Esophagus mucosa (tissue), 1 donor: ENCODE measurements at places on chromosomes 11 and 22.
A peak's percentile ranks its signal among the peaks of the same experiment; 100 is the strongest.

GRCh38 chr11:116862185-116862584 is 24.8 kb upstream of the APOA1 start:
- no peak for ATAC-seq

GRCh38 chr22:30212363-30212995 is 34.1 kb downstream of the LIF start:
- ATAC-seq: peak; percentile 94

DNA sequence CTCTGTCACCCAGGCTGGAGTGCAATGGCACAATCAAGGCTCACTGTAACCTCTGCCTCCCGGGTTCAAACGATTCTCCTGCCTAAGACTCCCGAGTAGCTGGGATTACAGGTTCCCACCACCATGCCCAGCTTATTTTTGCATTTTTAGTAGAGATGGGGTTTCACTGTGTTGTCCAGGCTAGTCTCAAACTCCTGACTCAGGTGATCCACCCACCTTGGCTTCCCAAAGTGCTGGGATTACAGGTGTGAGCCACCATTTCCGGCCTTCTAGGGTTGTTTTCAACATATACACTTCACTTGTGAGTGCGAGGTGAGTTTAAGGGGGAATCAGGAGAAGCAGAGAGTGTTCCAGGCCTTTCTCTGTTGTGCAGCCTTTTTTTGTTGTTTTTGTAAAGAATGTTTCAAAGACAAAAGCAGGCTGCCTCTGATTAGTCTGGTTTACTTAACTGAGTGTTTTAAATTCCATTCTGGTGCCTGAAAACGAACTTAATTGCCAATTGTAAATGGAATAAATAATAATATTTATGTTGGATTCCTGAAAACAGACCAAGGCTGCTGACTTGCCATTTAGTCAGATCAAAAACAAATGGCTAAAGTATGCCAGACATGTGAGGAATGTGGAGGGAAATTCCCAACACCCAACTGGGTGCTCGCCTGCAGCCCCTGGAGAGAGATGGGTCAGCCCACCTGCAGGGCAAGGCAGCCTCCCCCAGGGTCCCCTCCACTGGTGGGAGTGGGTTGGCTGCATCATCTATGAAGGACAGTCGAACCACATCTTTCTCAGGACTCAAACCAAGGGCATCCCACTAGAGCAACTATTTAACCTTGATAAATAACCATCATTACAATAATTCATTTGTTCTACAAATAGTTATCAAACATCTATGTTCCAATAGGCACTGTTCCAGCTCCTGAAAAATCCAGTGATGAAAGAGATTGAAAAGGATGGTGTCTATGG is 4.6 kb upstream of the RANGAP1 start:
- no peak for ATAC-seq

- ATAC-seq: no peak
Observed at GRCh38 chr22:35561796-35562526, 21.3 kb downstream of the RASD2 start.

DNA sequence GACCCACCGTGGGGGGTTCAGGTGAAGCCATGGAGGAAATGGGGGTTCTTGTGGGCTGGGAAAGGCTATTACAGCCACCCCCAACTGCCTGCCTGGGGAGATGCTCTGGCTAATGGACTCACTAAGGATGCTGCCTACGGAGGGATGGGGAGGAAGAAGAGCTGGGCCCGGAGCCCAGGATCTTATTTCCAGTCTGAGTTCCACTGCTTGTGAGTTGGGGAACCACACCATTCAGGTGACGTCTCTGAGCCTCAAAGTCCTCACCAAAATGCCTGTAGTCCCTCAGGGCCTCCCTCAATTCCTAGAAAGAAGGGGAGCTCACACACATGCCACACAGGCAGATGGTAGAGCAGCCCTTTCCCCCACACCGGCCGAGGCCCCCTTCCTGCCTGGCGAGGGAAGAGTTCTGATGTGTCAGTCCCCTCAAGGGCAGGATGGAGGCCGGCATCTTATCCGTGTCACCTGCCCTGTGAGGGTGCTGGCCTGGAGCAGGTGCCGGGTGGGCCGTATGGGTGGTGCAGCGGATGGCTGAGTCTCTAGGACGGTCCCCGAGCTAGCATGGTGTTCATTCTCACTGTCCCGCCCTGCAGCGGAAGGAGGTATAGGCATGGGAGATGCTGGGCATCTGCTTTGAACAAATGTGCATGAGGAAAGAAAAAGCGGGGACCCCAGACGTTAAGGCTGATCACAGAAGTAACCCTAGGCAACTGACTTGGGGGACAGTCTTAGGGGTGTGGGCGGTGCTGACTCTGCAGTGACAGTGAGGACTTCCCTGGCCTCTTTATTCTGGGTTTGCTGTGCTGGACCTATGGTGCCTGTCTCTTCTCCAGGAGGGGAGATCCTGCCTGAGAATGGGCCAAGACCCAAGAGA is 15.7 kb downstream of the MRGPRF start:
- ATAC-seq: no peak

- no peak for ATAC-seq
Observed at GRCh38 chr11:119108857-119109221, 1.7 kb downstream of the C2CD2L start.

DNA sequence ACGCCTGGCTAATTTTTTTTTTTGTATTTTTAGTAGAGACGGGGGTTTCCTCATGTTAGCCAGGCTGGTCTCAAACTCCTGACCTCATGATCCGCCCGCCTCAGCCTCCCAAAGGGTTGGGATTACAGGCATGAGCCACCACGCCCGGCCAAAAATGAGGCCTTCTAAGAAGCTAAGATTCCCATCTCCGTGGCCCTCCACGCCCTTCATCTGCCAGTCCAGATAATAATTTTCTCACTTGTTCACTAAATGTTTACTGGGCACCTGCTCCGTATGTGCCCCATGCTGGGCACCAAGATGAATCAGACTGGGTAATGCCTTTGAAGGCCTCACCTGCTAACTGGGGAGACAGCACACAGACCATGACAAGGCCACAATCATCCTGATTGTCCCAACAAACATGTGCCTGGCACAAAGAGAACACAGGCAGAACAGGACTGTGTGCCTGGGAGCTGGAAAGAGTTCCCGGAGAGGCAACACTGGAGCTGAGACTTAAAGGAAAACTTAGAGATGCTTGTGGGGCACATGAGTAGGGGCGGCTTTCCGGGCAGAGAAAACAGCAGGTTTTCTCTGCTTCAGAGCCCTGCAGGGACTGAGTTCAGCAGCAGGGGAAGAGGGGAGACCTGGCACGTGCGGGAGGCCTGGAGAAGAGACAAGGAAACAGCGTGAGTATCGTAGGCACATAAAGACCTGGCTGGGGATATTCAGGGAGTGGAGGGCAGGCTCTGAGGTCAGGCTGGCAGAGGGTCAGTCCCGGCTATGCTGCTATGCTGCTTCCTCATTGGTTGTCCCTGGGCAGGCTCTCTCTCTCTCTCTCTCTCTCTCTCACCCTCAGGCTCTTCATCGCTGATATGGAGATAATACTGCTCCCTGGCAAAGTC is 2.4 kb downstream of the KIAA0930 start:
- ATAC-seq: no peak

GRCh38 chr11:13338427-13339069 is 61.0 kb downstream of the BMAL1 start:
- ATAC-seq: peak; percentile 73

- ATAC-seq: peak; percentile 24
Observed at GRCh38 chr11:73961321-73961720, 10.5 kb downstream of the DNAJB13 start.

- ATAC-seq: no peak
Observed at GRCh38 chr11:117704395-117705100, 92.5 kb downstream of the DSCAML1 start.

- no peak for ATAC-seq
Observed at GRCh38 chr11:68383976-68384501, 71.6 kb downstream of the LRP5 start.

- ATAC-seq: peak; percentile 91
Observed at GRCh38 chr22:24500277-24500820, 5.2 kb downstream of the UPB1 start.

- ATAC-seq: no peak
Observed at GRCh38 chr22:17779286-17780115, 5.2 kb upstream of the BID start.

DNA sequence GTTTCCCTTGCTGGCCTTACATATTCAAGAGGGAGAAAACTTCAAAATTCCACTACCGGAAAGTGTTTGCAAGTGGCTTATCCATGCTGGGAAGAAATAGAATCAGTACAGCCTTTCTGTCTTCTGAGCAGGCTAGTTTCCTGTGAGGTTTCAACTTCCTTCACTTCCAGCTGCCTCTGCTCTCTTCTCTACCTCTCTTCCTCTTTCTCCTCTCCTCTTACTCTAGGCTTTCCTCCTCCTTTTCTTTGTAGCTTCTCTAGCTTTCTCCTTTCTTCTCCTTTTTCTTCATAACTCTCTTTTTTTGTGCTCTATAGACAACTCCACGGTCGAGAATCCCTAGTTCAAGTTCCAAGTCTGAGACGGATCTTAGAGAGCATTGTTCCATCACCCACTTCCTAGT is 421.8 kb downstream of the ETS1 start:
- ATAC-seq: no peak

DNA sequence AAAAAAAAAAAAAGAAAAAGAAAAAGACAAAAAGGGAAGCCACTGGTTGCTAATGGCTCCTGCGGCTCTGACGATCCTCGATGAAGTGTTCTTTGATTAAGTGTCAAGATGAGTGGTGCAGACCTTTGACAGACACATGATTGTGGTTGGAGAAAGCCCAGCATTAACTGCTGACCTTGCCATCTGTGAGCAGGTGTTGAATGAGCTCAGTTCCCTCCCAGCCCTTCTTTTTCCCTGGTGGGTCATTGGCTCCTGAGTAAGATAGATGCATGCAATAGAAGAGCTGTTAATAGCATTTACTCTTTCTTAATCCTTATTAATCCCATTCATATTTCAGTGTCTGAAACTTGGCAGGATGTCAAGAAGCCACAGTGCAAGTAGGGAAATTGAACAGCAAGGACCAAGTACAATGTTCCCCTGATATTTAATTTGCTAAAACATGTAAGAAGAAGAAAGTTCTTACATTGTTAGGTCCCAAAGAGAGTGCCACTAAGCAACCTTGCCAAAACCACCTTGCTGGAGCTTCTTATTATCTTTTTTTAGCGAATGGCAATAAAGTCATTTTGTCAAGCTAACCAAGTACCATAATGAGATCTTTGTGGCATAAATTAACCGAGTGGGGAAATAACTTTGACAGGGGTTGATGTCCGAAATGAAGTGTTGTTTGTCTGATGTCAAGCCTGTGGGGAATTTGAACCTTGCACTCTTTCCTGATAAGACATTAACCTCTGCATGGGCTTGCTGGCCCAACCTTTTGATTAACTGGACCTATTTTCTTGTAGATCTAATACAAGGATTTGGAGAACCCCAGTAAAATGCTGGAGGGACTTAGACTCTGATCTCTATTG is 113.7 kb downstream of the PTPRJ start:
- peak; percentile 84 for ATAC-seq

- ATAC-seq: peak; percentile 86
Observed at GRCh38 chr22:46007003-46007847, 30.3 kb upstream of the WNT7B start.

DNA sequence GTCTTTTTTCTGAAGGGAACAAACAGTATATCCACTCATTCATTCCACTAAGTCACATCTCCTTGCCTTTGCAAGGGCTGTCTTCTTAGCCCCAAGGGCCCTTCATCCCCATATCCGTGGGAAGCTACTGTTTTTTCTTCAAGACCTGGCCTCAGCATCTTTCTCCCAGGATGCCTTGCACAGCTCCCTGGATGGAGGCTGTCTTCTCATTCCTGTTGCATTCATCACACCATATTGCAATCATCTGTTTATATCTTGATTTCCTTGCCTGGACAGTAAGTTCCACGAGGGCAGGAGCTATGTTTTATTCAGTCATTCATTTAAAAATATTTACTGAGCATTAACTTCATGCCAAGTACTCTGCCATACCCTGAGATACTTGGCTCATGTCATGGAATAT is 29.3 kb upstream of the NECTIN1 start:
- ATAC-seq: no peak

DNA sequence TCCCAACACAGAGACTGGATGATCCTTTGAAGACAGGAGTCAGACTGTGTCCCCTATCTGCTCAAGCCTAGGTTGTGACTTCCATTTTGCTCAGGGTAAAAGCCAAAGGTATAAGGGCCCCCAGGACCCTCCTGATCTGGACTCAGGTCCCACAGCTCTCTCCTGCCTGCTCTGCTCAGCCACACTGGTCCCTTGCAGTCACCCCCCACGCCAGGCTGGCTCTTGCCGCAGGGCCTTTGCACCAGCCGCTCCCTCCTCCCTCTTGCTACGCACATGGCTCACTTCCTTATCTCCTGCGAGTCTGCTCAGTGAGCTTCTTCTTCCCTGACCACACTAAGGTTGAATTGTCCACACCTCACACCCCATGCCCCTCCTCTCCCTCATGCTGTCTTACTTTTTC is 28.4 kb upstream of the CACNG2 start:
- ATAC-seq: no peak
